Endothelial cell of coronary artery (primary cell): ENCODE measurements at places on chromosomes 16 and 17. TPM values are rescaled to one million over a fixed set of nuclear protein-coding genes. Genes with fewer than 3 reads are reported as not detected.

SEZ6 gene
- not detected in 2 replicates for total RNA-seq

TEDC2 gene
- 4.1 and 6.3 TPM in 2 replicates for total RNA-seq

NATD1 gene
- total RNA-seq: 1.3 and 1.5 TPM in 2 replicates

GPRC5B gene
- 28.4 and 45.8 TPM in 2 replicates for total RNA-seq

CACNA1H gene
- 1.8 TPM in 1 of 2 replicates, not detected in the other for total RNA-seq

UNC13D gene
- 3.4 TPM in 2 replicates for total RNA-seq

ABCA3 gene
- 18.0 and 26.5 TPM in 2 replicates for total RNA-seq

SMIM22 gene
- total RNA-seq: not detected in 2 replicates

C16orf54 gene
- not detected in 2 replicates for total RNA-seq

LPO gene
- total RNA-seq: not detected in 2 replicates

IGSF6 gene
- not detected in 2 replicates for total RNA-seq

EVI2B gene
- total RNA-seq: 0.09 TPM in 2 replicates

PYDC1 gene
- not detected in 2 replicates for total RNA-seq

AOC2 gene
- 0.36 and 0.38 TPM in 2 replicates for total RNA-seq

TLCD2 gene
- total RNA-seq: 1.1 and 1.6 TPM in 2 replicates
